Peyer's patch (tissue), 4 donors: ENCODE measurements at places on chromosomes 3 and 15.

DNA sequence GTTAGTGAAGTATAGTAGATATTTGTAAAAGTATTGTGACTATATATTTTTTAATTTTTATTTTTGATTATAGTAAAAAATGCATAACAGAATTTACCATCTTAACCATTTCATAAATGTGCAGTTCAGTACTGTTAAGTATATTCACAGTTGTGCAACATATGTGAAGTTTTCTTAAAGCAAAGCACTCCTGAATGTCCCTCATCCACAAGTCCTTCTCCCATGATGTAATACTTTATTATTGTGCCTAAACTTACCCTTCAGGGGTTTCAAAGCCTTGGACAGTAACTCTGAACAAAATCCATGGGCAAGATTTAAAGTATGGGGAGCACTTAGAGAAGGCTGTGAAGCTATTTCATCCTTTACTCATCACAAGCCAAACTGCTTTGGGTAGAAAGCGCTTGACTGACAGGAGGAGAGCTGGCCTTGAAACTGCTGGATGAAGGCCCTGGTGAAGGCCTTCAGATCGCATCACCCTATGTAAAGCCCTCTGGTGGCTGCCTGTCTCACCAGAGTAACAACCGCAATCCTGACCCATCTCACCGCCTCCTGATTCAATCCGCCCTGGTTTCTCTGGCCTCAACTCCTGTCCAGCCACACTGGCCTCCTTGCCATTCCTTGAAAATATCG, 28.0 kb downstream of the LSM3 start:
- no peak for DNase-seq

- no peak for DNase-seq
These were observed 60.8 kb downstream of the IL16 start for GRCh38 chr15:81257435-81257834.

- no peak for DNase-seq
These were observed 36.7 kb upstream of the BDH1 start for GRCh38 chr3:197592361-197593045.

DNA sequence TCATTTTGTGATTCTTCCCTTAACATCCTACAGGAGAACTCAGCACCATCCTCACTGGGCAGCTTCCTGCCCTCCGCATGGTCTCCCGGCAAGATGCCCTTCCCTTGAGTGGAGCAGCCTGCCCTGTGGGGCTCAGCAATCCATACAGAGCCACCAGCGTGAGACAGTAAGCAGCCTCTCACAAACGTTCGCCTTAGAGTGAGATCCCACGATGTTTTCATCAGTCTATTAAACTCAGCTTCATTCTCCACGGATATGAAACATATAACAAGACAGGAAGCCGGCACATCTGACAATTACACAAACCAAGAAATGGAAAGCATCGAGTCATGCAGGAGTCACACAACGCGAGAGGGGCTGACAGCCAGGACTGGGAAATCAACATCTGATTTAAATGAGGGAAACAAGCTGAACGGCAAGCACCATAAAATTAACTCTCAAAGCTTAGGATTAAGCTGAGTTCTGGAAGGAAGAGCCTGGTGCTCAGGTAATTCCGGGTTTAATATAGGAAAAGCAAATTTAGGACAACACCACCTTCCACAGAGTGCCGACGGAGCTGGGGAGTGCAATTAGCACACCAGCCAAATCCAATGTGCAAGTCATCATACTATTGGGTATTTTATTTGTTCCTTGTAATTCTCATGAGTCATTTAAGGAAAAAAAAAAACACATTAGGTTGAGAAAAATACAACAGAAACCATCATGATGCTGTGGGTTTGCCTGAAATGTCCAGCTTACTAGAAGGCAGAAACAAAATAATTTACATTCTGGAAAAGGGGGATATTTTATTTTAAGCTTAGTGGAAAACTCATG, 272.0 kb downstream of the OCA2 start:
- no peak for DNase-seq
